ENCODE measurements at places on chromosomes 13 and 19.
A peak's percentile ranks its signal among the peaks of the same experiment; 100 is the strongest.

DNA sequence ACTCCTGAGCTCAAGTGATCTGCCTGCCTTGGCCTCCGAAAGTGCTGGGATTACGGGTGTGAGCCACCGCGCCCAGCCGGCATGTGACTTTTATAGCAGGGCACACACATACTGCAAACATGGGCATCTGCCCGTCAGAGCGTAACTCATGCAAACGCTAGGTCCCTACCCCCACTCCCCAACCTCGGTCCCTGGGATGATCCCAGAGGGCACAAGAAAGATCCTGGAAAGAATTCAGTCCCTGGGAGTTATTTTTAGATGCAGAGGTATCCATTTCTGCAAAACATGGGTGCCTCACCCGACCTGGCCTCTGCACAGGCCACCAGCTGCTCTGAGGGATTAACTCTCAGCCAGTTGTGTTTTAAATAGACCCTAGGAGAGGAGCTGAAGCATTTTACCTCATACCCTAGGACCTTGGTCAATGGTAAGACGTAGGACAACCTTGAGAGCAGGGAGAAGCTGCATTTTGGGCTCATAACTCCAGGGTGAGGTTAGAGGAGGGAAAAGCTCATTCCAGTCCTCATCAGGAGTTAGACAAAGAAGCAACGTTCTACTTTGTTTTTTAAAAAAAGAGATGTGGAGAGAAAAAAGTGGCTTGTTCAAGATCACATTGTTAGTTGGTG lies 10.8 kb downstream of the TMEM38A start:
- DNase-seq = no peak

- no peak for DNase-seq
Measured at GRCh38 chr13:52428295-52428694, 22.1 kb downstream of the VPS36 start.

DNA sequence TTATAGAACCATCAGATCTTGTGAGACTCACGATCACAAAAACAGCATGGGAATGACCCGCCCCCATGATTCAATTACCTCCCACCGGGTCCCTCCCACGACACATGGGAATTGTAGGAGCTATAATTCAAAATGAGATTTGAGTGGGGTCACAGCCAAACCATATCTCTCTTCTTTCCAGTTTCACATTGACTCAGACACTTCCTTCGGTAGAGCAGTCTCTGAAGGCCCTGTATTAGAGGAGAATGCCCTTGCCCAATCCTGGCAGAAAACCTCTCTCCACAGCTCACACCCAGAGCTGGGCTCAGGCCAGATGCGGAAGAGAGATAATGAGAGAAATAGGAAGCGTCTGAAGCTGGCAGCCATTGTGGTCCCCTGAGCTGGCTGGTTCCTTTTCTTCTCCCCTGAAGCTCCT lies 72.4 kb upstream of the CLDN10 start:
- DNase-seq = no peak

DNA sequence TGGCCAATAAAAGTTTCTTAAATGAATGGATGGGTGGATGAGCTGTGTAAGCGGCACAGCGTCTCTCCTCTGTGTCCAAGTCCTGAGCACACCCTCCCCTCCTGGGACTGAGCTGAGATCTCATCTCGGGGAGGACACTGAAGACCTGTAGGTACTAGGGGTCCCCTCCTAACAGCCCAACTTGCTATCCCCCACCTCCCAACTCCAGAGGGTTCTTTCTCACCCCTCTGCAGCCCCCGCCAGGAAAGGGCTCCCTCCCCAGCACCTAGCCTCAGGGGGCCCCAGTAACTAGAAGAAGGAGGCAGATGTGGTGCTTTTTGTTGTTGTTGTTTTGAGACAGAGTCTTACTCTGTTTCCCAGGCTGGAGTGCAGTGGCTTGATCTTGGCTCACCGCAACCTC lies 1.1 kb upstream of the NANOS3 start:
- DNase-seq = no peak

- DNase-seq = no peak
Measured at GRCh38 chr13:105200181-105200580, 1335.3 kb downstream of the EFNB2 start.

DNA sequence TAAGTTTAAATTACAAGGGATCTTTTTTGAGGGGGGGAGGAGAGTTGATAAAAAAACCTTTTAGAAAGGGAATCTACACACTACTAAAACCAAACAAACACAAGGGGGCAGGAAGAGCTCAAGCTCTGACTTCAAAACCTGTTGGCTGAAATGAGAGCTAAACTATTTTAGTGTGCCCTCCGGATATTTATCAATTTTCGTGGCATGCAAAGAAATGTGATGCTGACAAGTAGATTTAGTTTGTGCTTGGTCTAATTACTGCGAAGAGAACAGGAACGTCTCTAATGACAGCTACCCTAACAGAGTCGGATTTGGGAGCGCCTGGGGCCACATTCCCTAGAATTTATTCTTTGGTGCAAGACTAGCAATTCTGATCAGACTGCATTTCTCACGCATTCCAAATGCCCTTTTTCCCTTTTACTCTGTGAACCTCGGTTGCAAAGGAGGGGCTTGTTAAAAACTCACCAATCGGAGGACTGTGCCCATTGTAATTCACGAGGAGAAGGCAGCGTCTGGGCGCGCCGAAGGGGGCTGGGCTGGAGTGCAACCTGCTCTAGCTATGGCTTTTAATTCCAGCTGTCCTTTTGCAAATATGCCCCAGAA lies 802 bp upstream of the FREM2 start:
- no peak for DNase-seq

DNA sequence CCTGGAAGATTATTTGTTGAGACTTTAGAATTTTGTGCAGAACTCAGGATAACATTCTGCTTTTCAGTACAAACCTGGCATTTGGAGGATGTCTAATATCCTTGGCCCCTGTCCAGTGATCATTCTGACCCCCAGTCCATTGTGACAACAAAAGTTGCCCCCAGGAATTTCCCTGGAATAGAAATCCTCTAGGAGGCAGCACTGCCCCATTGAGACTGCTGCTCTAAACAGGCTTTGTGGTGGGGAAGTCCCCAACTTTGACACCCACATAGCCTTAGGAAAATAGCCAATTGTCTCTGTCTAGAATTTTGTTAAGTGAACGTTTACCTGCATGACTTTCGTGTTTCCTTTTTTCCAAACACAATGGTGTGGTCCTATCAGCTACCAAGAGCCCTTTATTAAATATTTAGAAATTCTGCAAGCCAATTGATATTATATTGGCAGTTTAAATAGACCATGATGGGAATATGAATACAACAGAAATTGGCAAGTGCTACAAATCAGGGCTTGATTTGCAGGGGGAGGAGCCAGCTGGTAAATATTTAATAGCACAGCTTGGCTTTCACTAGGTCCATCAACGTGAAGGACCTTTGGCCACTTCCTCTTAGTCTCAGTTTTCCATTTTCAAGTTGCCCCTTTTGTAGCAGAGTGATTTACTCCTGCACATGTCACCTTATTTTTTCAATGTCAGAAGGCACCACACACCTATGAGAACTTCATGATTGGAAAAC lies 451.7 kb downstream of the EFNB2 start:
- peak; percentile 2 for DNase-seq

DNA sequence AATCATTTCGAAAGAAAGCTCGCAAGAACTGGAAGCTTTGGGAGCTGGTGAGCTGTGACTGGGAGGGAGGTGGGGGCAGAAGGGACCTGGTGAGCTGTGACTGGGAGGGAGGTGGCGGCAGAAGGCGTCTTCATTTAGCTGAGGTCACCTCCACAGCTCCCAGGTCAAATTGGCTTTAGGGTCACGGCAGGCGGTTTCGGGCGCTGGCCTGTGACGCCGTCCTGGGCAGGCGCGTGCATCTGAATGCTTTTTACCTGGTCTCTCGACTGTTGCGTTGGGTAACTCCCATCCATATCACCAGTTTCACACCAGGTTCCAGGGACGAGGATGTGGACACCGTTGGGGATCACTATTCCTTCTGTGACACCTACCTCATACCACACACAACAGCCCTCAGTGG lies 29.2 kb downstream of the C2CD4C start:
- DNase-seq = no peak
